ENCODE measurements at places on chromosomes 7 and 10.
A peak's percentile ranks its signal among the peaks of the same experiment; 100 is the strongest.

- no peak for DNase-seq
Measured at GRCh38 chr7:128446306-128446705, 9.4 kb upstream of the HILPDA start.

DNA sequence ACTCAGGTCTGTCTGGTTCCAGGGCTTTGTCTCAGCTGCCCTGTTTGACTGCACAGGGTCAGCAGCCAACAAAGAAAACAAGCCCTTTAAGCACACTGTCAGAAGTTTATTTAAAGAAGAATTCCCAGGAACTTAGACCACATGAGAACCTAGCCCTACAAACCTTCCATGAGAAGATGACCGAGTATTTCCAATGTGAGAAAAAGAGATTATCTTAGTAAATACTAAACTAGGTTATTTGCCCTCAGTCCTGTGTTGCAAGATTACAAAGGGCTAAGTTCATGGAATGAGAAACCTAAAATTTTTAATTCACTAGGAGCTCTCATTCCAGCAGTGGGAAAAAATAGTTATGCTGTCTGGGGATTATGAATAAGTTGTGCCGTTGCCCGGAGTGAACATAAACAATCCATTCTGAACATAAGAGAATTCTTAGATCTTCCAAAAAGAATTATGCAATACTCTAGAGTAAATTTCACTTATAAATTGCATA lies 46.7 kb downstream of the NOC3L start:
- peak; percentile 93 for DNase-seq

DNA sequence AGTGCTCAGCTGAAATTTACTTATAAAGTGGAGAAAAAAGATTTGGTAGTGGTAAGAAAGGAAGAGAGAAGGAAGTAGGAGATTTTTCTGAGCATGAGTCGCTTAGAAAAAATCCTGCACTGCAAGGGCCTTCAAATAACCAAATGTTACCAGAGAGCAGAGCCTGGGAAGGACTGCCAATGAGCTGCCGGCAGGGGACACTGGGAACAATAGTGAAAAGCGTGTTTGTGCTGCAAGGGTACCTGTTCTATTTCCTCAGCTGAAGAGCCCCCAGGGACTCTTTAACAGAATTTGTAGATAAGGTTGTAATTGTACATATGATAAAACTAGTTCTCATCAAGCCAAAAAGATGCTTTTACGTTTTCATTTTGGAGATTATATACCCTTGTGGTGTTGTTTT lies 696.3 kb upstream of the C7orf33 start:
- DNase-seq, result no peak

GRCh38 chr7:16061011-16061410 lies 360.3 kb downstream of the CRPPA start:
- DNase-seq, result no peak

DNA sequence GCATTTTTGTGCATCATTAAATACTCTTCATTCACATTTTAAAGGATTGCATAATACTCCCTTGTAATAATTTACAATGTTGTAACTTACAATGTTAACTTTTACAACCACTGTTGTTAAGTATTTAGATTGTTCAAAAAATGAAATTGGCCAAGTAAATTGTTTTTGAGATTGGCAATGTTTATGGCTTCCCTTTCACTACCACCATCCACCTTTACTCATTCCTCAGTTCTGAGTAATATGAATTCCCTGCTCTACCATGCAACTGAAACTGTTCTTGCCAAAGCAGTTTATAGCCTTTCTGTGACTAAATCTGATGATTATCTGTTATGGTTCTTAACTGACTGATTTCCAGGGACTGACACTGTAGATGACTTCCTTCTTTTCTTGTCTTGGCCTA lies 80.5 kb upstream of the TMEM106B start:
- no peak for DNase-seq

GRCh38 chr10:48252354-48252650 lies 22.2 kb downstream of the FRMPD2 start:
- DNase-seq, result no peak

GRCh38 chr7:36730046-36730445 lies 5.8 kb upstream of the AOAH start:
- DNase-seq, result no peak

DNA sequence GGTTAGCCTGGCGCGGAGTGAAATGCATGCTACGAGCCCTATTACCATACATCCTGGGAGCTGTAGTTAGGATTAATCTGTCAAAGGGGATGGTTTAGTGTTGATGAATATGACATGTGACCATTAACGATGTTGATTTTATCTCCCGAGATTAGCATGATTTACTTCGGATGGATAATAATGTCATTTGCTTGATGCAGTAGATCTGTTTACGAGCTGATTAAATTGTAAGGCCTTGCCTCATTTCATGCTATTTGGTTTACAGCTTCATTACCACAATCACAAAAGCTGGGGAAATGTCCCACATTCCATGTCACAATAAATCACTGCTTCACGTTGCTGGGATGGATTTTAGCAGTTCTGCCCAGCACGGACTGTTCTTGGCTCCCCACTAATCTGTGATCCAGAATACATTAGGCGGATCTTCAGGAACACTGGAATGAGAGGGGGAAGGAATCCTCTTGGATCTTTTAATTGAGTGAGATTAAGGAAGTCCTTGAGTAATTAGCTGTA lies 22.3 kb downstream of the ZNF503 start:
- peak; percentile 12 for DNase-seq

DNA sequence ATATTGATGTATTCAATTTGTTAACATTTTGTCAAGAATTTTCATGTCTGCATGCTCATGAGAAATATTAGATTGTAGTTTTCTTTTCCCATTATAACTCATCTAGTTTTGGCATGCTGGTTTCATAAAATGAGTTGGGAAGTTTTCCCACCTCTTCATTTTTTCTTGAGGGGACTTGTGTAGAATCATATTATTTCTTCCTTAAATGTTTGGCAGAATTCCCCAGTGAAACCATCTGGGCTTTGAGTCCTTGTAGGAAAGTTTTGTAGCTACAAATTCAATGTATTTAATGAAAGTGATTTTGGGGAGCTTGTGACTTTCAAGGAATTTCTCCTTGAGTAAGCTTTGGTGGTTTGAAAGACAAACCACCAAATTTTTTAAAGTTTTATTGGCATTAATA lies 173.2 kb downstream of the PHTF2 start:
- no peak for DNase-seq

DNA sequence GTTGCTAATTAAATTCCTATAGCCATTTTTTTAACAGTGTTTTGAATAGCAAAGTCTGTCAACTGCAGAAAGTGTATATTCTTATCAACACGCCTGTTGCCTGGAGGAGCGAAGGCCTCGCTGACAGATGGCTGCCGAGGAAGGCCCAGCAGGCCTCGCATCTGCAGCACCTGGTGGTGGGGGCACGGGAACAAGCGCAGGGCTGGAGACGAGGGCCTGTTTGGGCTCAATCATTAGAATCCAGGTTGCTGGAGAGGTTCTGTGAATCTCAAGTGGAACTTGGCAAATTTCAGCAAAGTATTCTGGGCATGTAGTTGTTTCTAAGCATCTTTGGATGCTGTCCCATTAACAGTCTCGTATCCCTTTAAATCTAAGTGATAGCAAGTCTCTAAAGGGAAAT lies 66.1 kb upstream of the FAM204A start:
- no peak for DNase-seq

DNA sequence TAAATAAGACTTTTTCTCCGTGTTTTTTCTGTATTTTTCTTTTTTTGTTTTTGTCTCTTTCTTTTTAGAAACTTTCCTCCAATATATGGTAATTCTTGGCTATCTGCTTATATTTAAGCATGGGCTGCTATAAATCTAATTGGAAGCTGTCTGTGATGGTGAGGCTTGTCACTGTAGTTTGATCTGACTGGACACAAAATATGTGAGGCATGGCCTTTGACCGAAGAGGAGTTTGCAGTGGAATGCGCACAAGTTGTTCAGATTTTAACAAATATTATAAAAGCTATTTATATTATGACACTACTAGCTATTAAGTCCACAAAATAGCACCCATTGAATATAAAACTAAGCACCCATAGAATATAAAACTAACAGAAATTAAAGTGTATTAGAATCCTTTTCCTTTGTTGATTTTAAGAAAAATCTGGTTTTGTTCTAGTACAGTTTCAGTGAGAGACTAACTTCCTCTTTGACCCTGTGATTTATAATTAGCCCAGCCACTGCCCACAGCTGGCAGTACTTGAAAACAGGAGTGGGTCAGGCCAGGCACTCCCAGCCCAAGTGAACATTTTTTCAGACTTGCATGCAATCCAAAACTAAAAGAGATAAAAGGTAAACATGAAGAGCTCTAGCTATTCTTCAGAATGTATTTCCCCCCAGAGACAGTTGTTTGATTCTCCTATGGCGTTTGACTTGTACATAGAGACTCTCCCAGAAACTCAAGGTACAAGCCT lies 69.9 kb upstream of the FGL2 start:
- DNase-seq, result no peak

DNA sequence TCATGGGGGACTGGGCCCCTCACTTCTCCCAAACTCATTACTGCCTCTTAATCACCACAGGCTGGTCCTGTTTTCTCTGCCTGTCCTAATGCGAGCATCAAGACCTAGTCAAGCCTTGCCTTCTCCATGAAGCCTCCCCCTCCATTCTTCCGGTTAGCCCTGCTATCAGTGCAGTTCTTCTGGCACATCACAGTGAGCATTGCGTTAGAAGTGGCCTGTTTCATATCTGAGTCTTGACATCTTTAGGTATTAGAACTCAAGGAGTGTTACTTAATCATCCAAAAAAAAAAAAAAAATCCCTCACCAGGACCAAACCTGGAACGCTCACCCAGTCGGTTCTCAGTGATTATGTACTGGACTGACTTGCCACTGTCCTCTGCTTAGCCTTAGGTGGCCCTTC lies 17.4 kb downstream of the SNX10 start:
- no peak for DNase-seq

GRCh38 chr7:129100827-129101166 lies 43.7 kb upstream of the TSPAN33 start:
- no peak for DNase-seq

GRCh38 chr10:19889256-19889655 lies 73.0 kb downstream of the PLXDC2 start:
- DNase-seq, result no peak

GRCh38 chr10:33040436-33040835 lies 82.4 kb upstream of the ITGB1 start:
- no peak for DNase-seq

GRCh38 chr10:48416584-48417232 lies 110.2 kb downstream of the MAPK8 start:
- DNase-seq, result no peak

- DNase-seq, result peak; percentile 24
Measured at GRCh38 chr10:78432583-78432982, 398.9 kb downstream of the RPS24 start.

- no peak for DNase-seq
Measured at GRCh38 chr7:111228437-111228836, 137.5 kb downstream of the LRRN3 start.

DNA sequence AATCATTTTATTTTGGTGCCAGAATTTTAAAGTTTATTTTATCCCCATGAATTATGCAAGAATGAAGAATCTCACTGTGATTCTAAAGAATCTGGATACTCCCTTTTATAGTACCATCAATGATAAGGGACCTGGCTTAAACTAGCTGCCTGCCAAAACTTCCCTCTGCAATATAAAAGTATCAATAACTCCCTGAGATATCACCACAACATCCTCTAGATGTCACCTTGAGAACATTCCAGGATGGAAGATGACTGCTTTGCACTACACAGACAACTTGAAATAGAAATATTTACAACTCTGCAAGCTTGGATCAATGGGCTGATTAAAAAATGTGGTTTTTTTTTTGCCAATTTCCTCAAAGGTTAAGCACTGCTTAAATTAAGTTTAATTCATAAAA lies 142.1 kb downstream of the SLC25A13 start:
- no peak for DNase-seq

DNA sequence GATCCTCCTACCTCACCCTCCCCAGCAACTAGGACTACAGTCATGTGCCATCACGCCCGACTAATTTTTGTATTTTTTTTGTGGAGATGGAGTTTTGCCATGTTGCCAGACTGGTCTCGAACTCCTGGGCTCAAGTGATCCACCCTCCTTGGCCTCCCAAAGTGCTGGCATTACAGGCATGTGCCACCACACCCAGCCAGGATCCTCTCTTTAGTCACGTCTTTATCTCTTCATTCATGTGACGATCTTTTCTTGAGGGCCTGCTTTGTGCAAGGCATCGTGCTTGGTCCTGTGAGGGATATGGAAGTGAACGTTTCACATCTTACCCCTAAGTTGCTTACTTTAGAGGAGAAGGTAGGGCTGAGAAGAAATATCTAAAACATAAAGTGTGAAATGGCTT lies 21.6 kb downstream of the WBP1L start:
- DNase-seq, result no peak

DNA sequence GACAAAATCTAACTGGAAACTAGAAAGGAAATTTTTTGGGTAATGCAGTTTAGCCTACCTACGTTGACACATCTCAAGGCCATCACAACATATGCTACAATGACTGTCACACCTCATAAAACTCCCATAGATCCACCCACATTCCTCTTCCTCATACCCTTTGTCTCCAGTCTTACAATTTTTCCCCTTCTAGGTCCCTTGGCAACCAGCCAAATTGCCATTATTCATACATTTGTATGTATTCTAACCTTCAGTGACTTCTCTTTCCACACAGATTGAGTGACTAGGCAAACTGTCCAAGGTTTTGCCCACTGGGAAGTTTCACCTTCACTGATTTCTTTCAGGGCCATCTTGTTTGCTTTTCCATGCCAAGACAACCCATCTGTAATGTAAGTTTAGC lies 100.5 kb upstream of the TPK1 start:
- no peak for DNase-seq

GRCh38 chr7:2527505-2528467 lies 8.2 kb downstream of the LFNG start:
- peak; percentile 38 for DNase-seq

GRCh38 chr10:81838950-81839349 lies 36.0 kb upstream of the NRG3 start:
- no peak for DNase-seq

DNA sequence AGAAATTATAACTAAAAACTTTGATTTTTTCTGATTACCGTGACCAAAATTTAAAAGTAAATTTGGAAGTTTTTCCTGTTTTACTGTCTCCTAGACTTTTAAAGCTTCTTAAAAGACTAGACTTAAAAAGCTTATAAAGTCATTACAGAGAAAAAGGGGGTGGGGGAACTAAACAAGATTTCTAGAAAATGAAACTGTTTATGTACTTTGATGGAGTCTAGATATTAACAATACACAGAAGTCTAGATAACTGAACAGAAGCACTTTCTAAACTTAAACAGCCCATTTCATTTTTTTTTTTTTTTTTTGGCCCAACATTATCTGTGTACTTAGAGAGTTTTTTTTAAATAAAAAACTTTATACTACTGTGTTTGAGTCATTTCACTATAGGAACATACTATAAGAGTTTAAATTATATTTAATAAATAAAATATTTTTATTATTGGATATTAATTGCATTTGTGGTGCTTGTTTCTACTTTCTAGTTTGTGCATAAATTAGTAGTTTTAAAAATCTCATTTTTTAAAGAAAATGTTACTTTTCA lies 98.5 kb downstream of the PHTF2 start:
- no peak for DNase-seq

GRCh38 chr7:92279396-92280031 lies 33.7 kb downstream of the ANKIB1 start:
- DNase-seq, result peak; percentile 12
